Fibroblast of skin of abdomen (primary cell): ENCODE measurements at places on chromosomes 3 and 15.

- DNase-seq, result no peak
Measured at GRCh38 chr3:170974872-170975271, 51.6 kb downstream of the SLC2A2 start.

DNA sequence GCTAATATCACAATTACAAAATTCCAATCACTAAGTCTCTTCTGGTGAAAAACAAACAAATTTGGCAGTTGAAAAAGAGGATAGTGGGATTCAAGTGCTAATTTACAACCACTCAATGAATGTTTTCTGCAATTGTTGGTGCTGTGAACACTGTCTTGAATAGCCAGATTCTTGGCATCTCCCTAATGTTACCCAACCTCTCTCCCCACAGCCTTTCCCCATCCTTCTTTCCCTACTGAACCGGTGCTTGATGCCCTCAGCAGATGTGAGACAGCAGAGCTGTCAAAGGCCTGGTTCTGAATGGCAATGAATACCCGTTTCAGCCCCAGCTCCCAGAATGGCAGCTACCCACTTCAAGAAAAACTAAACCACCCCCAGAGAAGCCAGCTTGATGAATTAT, 22.5 kb upstream of the BHLHE40 start:
- no peak for DNase-seq

- DNase-seq, result no peak
Measured at GRCh38 chr3:46932455-46933225, 43.9 kb downstream of the CCDC12 start.

DNA sequence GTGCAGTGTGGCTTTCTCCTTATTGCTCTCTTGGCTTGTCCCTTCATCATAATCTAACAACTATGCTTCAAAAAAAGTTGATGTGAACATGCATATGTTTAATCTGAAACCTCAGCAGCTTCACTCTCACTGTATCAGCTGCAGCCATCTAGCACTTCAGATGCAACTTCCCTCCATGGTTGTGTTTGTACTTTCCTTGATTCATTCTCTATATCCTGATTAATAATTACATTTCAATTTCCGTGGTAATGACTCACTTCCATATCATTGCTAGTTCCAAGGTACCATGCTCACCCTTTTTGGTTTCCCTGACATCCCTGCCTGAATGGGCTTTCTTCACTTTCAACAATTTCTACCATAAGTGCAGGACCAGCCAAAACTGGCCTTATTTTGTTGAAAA, 51.2 kb downstream of the MDFIC2 start:
- no peak for DNase-seq

DNA sequence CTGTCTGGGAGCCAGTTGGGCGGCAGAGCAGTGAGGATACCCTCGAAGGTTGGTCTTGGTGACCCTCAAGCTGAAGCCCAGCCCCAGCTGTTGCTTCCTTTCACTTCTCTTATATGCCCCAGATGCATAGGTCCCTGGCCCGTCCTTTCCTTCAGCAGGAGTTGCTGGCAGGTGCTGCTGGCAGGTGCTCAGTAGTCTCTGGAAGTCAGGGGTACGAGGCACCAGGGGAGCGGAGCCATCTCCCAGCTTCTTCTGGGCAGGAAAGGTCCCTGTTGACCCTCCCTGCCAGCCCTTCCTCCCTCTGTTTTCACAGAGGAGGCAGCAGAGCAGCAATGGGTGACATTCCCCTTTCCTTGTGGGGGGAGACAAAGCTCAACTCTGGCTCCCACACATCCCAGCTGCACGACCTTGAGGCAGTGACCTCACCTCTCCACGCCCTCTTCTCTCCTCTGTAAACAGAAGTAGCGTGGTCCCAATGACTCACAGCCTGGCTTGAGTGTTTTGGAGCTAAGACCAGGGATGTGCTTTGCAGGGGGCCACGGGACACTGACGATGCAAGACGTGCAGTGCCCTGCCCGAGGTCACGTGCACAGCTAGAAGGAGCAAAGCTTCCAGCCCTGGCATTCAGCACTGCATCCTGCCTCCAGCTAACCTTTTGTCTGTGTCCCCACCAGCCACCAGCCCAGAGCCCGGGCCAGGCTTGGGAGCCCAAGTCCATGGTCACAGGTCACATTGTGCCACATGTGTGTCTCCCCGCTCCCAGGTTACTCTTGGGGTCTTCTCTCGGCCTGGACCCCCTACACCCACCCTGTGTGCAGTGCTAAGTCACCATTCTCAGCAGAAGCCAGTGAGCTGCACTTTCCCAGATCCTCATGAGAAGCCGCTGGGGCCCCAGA, 49.7 kb downstream of the SLC6A6 start:
- DNase-seq, result peak; percentile 75

- DNase-seq, result peak; percentile 29
Measured at GRCh38 chr3:61530355-61530754, 31.0 kb upstream of the PTPRG start.

- peak; percentile 9 for DNase-seq
Measured at GRCh38 chr15:99371180-99372103, 120.2 kb downstream of the LRRC28 start.

DNA sequence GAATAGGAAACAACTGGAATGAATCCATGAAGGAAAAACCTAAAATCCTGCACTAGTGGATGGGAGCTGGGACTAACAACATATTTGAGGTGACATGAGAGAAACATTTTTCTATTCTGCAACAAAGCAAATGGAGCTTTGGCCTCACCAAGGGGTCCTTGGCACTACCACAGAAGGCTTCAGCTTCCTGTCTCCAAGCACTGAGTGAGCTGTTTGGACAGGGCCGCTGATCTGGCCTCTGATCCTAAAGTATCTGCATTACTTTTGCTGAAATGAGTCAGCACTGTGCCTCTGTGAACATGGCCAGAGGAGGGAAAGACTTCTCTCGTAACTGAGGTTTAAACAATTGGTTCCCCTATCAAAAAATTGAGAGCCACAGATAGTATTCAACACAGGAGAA, 9.0 kb downstream of the ARPP21 start:
- DNase-seq, result no peak

GRCh38 chr15:71316911-71317310, 201.6 kb downstream of the THSD4 start:
- no peak for DNase-seq

GRCh38 chr3:191431160-191431822, 29.7 kb upstream of the PYDC2 start:
- no peak for DNase-seq

DNA sequence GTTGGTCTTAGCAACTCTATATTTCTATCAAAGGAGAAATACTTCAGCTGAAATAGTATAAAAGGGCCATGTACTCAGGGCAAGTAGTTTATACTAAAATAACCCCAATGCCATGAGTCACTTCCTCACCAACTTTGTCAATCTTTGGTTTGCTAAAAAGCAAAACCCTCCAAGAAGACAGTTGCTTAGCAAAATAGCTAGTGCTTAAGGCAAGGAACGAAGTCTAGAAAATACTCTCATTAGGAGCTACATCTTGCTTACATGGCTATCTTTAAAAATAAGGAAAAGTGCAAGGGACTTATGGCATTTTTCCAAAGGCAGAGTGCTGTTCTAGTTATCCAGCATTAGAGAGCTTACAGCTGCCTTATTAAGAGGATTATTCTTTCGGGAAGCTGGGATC, 28.4 kb downstream of the P3H2 start:
- DNase-seq, result peak; percentile 71

DNA sequence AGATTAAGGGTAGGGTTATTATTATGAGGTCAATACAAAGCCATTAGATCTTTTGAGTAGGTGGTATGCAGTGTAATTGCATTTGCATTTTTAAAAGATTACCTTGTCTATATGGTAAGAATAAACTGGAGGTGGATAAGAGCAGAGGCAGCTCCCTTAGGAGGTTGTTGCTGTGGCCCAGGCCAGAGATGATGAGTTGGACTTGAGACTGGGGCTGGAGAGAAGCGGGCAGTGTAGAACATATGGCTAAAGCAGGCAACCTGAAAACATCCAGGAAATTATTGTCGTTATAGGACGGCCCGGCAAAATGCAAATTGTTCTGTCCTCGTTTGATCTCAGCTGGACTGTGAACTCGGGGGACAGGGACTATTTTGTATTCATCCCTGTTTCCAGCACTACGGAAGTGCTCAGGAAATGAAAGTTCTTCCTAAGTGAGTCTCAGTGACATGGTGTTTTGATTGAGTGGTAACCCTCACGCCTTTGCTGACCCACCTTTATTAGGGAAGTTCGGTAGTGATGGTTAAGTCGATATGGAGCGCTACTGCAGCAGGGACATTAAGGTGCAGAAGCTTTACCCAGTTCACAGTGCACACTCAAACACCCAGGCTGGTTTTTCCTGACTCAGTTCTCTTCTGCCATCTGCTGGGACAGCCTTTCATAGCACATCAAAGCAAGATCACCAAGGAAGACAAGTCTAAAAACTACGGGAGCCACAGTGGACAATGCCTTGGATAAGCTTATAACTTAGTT, 27.2 kb upstream of the VPS33B start:
- DNase-seq, result peak; percentile 57

DNA sequence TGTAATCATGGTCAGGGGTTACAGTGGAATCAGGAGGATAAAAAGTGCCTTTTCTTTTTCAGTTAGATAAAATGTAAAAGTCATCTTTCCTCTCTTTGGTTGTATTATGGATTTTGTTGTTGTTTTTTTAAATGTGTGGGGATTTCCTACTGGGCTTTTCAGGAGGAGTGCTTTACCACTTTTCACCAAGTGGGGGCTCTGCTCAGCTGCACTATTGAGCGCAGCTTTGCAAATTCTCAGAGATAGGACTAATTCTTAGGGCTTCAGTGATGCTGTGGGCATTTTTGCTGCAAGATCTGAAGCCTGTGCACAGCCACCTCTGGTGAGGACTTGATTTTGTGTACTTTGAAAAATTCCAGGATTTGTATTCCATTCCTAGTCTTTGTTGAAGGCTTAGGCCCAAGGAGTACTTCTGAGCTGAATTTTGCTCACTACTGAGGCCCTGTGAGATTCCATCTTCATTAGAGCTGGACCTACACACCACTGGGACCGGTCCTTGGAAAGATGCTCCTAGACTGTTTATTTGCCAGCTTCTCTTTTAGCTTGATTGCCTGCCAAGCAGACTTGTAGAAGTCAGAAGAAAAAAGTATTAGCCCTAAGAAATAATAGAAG, 7.5 kb downstream of the GNB5 start:
- DNase-seq, result peak; percentile 17

DNA sequence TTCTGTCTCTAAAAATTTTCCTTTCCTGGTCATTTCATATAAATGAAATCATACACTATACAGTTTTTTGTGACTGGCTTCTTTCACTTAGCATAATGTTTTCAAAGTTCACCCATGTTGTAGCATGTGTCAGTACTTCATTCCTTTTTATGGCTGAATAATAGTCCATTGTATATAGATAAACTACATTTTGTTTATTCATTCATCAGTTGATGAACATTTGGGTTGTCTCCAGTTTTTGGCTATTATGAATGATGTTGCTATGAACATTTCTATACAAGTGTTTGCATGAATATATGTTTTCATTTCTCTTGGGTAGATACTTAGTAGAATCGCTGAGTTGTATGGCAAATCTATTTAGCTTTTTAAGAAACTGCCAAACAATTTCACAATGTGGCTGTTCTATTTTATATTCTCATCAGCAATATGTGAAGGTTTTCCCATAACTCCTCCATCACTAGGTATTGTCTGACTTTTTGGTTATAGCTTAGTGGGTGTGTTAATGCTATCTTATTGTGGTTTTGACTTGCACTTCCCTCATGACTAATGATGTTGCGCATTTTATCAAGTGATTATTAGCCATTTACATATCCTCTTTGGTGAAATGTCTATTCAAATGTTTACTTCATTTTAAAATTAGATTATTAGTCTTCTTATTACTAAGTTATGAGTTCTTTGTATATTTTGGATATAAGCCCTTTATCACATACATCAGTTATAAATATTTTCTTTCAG, 21.7 kb upstream of the AP4E1 start:
- no peak for DNase-seq

DNA sequence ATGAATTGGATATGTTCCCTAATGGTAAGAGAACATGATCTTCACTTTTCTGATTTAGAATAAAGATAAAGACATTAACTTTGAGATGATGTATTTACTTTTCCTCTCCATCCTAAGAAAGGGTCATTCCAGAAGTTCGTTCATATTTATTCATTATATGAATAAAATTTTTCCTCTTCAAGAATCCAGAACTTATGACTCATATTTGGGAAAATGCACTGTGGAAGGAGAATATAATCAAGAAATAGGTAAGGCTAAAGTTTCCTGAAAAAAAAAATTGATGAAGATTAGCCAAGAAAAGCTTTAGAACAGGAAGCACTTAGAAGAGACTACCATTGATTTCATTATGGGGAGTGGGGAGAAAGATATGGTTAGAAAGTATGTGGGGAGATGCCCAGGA, 36.5 kb upstream of the CBLB start:
- DNase-seq, result no peak
